ENCODE measurements at places on chromosomes 12 and 14. TPM values are rescaled to one million over a fixed set of nuclear protein-coding genes. Genes with fewer than 3 reads are reported as not detected.

- no peak for DNase-seq
These were observed 349.0 kb upstream of the RGS6 start for GRCh38 chr14:71583194-71583593.

DNA sequence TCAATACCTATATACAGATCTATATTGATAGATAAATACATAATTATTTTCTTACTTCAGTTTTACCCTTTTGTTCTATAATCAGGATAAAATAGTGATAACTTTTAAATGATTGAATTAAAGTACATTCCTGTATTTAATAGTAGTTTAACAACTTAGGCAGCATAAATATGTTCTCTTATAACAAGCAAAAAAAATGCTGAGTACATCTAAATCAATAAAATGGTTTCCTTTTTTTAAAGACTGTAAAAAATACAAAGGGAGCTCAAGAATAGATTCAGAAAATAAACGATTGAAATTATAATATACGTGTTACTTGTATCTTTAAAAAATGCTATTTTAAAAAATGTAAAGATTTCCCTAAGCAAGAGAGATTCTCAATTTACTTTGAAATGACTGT, 393.7 kb upstream of the TMEM132C start:
- no peak for DNase-seq

- DNase-seq, result no peak
These were observed 139.4 kb downstream of the SLC16A7 start for GRCh38 chr12:59735231-59735630.

The DAO gene
- total RNA-seq, result not detected

DNA sequence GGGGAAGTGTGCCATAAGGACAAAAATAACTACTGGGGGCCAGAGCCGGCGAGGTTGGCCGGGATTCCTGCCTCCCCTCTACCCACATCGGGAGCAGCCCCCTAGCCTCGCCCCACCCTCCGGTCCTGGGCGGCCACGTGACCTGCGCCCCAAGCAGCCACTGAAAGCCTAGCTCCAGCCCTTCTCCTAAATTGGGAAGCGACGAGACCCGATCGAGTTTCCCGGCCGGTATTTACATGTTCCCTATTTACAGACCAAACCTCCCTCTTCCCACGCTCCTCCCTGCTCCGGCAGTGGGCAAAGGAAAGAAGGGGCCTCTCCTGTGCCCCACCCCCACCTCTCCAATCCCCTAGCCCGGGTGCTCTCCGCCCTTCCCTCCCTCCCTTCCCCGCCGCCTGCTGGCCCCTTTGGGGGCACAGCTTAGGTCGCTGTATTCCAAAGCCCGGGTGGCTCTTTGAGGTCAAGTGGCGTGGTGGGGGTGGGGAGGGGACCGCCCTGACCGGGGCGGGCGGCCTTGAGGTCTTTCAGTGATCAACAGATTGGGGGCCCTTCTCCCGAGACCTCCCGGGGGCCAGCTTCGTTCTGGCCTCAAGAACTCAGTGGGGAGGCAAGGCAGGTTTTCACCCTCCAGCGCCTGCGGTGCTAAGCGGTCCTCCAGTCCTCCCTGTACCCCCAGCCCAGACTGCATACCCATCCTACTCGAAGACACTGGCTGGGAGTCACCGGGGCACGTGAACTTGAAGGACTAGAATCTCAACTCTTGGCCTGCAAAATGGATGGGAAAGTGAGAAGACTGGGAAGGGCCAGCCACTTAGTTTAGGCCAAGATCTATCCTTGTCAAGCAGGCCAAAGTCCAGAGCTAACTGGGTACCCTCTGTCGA, 6.3 kb upstream of the CTDSP2 start:
- no peak for DNase-seq

DNA sequence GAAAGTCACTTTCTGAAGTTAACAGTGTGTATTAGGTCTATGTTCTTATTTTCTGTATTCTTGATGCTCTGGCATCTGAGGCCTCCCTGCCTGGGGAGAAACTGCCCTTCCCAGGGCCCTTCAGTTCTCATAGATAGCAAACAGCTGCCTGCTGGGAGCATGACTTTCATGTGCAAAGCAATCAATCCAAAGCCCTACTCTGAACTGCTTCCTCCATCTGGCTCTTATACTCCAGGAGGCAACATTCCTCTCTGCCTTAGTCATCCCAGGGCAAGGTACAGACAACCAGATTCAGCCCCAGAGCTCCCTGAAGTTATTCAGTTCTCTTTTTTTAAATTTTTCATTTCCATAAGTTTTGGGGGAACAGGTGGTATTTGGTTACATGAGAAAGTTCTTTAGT, 41.7 kb upstream of the RIN3 start:
- DNase-seq, result peak; percentile 52

DNA sequence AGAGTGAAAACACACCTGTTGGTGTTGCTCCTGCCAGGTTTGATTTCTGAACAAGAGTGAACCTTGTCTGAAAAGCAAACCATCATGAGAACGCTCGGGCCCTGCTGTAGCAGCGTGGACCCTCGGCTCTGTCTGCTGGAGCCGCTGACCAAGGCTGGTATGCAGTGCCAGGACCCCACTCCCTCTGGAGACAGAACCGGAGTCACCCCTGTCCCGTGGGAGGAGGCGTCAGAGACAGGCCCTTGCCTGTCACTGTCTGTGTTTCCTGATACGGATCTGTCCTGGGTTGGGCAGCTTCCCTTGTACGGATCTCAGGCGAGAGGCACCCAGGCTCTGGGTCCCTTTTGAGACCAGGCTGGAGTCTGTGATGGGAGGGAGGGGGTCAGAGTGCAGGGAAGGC, 111.6 kb downstream of the ADGRD1 start:
- no peak for DNase-seq

GRCh38 chr12:67122584-67122983, 146.6 kb upstream of the CAND1 start:
- DNase-seq, result no peak

DNA sequence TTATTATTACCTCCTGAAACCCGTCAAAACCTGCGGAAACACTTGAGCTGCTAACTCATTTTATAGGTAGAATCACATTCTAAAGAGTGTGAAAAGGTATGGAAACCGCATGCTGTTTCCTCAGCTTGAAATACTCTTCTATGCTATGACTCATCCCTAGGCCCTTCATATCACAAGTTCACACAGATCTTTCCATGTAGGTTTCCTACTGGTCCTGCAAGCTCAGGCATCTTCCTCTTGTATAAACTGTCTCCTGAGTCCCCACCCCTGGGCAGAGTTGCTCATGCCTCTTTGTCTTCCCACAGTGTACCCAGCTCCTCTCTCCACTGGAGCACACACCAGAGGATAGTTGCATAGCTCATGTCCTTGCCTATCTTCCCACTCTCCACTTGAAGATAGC, 84.7 kb downstream of the CMAS start:
- DNase-seq, result no peak

DNA sequence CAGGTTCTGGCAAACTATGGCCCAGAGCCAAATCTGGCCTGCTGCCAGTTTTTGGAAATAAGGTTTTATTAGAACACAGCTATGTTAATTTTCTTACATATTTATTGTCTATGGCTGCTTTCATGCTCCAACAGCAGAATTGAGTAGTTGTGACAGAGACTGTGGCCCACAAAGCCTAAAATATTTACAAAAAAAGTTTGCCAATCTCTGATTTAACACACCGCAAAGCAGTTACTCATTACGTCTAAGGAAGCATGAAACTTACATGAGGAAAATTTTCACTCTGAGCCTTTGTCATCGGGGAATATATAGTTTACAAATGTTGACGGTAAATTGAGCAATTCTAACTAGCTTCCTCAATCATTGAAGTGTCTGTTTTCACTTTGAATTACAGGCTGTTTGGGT, 96.5 kb downstream of the UNC79 start:
- no peak for DNase-seq

DNA sequence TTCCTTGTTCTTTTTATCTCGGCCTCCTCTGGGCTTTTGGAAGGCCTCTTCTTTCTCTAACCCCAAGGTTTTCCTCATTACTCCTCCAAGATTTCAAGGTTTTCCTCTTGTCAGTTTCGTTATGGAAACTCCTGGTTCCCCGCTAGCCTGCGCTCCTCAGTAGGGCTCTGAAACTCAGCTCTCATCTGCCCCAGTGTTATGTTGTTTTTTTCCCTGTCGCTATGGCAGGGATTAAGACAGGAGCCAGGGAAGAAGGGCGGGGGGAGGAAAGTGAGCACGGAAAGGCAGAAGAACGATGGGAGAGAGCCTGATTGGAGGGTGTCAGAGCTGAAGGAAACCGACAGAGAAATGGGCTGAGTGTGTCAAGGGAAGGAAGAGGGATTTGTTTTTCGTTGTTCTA, 26.5 kb upstream of the JDP2 start:
- DNase-seq, result peak; percentile 26

The SLC17A8 gene
- total RNA-seq, result not detected

DNA sequence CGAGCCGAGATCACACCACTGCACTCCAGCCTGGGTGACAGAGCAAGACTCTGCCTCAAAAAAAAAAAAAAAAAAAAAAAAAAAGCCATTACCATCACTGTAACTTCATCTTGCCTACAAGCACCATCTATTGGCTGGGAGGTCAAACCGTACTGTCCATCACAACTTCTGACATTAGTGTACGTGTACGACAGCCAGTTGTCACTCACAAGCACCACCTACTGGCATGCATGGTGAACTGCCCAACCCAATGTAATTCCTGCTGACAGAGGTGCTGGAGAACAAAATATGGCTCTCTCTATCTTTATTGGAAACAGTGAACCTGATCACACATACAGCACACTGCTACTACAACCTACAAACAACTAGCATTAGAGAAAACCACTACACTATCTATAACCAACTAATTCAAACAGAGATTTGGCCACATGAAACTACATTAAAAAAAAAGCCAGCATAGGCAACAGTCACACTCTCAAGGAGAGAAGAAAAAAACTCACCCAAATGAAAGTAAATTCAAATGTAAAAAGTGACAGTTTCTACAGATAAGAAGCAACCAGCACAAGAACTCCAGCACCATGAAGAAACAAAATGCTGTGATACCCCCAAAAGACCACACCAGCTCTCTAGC, 82.3 kb downstream of the PUS7L start:
- DNase-seq, result peak; percentile 16

DNA sequence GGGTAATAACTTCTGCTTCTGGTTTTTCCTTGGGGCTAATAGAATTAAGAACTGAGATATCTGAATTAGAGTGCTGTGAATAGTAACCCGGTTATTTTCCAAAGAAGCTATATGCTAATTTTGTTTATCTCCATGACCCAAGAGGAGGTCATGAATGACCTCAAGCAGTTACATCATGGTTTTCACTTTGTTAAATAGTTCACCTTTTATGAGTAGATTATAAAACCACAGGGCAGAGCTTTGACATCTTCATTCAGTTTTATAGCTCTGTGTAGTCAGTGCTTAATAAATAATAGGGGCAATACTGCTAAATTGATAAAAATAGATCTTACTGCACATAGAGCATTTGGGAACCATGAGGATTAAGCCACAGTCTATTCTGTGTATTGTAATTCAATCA, 462.2 kb downstream of the LRIG3 start:
- no peak for DNase-seq

- DNase-seq, result no peak
These were observed 7.2 kb downstream of the SPATA7 start for GRCh38 chr14:88392609-88393008.

The CACNA2D4 gene
- total RNA-seq, result 0.51 TPM

DNA sequence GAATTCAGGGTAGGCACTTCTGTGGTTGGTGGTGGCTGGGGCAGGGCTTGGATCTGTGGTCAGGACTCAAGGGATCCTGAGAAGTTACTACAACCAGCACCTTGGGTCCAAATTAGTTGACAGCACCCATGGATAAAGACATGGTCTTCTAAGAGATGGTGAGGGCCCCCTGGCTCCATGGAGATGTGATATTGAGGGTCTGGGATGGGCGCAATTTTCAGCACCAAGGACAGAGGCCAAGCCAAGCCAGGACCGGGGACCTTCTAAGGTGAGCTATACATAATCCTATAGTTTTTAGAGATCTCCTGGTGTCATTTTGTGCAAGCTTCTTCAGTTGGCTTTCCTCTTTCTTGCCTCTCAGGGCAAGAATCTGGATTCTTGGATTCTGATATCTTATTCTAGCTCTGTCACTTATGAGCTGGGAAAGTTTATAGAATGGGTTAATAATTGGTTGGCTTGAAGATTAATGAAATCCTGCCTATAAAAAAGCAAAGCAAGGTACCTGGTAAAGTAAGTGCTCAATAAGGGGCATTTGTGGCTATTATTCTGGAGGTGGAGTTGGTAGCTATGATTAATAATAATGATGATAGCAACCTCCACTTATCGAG, 130.1 kb upstream of the LHX5 start:
- DNase-seq, result no peak

GRCh38 chr14:58705066-58705465, 67.3 kb downstream of the DACT1 start:
- DNase-seq, result no peak

GRCh38 chr14:22112004-22112403, 438.4 kb upstream of the OR4E1 start:
- DNase-seq, result peak; percentile 25

DNA sequence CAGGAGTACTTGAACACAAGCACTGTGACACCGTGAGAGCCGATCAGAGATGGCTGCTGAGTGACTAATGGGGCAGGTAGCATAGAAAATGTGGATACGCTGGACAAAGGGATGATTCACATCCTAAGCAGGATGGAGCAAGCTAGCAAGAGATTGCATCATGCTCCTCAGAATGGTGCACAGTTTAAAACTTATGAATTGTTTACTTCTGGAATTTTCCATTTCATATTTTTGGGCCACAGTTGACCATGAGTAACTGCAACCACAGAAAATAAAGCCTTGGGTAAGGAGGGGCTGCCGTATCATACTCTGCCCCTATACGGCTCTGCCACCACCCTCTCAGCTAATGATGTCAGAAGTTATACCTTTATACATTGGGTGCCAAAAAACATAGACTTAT, 23.3 kb upstream of the MARK3 start:
- DNase-seq, result peak; percentile 90

DNA sequence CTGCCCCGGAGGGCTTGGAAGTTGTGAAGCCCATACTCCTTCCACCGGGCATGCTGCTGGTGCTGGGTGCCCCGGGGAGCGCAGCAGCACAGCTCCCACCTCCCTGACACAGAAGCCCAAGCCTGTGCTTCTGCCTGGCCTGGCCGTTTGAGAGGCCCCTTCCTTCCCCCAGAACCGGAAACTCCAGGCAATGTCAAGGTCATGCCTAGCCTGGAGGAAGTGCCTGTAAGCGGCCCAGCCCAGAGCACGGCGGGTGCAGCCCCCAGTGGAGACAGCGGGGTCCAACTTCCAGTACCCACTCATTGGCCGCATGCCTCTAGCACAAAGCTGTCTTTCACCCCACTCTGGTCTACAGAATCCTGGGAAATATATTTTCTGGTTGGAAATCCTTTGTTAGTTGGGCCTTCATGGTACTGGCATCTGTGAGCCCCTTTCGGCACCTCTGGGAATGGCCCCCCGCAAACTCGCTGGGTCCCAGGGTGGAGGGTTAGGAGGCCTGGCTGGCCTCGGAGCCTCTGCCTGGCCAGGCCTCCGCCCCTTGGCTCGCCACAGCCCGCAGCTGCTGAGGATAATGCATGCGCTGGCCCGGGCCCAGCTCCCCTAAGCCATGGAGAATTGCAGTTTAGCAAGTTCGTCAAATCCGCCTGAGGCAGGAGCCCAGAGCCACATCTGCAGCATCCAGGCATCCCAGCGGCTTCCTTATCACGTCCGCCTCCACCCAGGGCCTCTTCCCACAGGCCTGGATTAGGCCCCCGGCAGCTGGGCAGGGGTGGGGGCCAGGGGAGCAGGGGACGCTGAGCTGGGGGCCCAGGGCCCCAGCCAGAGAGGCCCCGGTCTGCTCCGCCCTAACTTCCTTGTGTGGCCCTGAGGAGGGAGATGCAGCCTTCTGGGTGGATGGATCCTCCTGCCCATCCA, 48.9 kb upstream of the DLK1 start:
- DNase-seq, result no peak

The RFX4 gene
- not detected for total RNA-seq

GRCh38 chr14:102764220-102764671, 13.0 kb upstream of the TRAF3 start:
- DNase-seq, result no peak

GRCh38 chr12:45124485-45125155, 73.7 kb upstream of the DBX2 start:
- no peak for DNase-seq
